ENCODE measurements at places on chromosomes 16 and 17. TPM values are rescaled to one million over a fixed set of nuclear protein-coding genes. Genes with fewer than 3 reads are reported as not detected.

ZNF500 gene
- total RNA-seq, result 5.8 TPM

SUPT6H gene
- total RNA-seq, result 46.8 TPM

KRTAP2-1 gene
- not detected for total RNA-seq

SLC47A1 gene
- total RNA-seq, result 202 TPM

KRTAP9-3 gene
- total RNA-seq, result not detected

HSD17B2 gene
- 2.5 TPM for total RNA-seq

EIF3C gene
- 465 TPM for total RNA-seq

DNAH9 gene
- 9.2 TPM for total RNA-seq

LMF1 gene
- 18.1 TPM for total RNA-seq

ASPA gene
- total RNA-seq, result 18.2 TPM

HSD17B1 gene
- total RNA-seq, result 5.2 TPM

BRICD5 gene
- 13.3 TPM for total RNA-seq

ZNF624 gene
- total RNA-seq, result 15.9 TPM

SCIMP gene
- total RNA-seq, result 0.72 TPM

Data from spinal cord (tissue), 10 donors.